ENCODE measurements at places on chromosomes 11 and 22. TPM values are rescaled to one million over a fixed set of nuclear protein-coding genes. Genes with fewer than 3 reads are reported as not detected.

DNA sequence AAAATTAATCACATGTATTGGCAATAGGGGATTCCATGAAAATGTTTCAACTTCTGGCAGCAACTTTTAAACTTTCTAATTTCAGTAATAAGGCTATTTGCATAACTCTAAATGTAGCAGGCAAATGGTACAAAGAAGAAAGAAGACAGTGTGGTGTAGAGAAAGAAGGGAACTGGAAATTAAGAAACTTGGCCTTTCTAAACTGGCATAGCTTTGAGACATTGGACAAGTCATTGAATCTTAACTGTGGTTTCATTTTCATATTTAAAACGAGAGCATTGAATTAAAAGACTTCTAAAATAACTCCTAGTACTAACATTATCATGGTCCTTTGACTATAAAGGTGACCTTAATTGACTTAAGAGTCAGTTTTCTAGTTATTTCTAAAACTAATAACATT lies 125.0 kb downstream of the UVRAG start:
- DNase-seq = no peak

Gene RAB38
- 2.2 TPM for total RNA-seq

- no peak for DNase-seq
These were observed 1870.1 kb downstream of the LRRC4C start for GRCh38 chr11:39589391-39589790.

GRCh38 chr11:25928076-25928475 lies 403.9 kb upstream of the ANO3 start:
- no peak for DNase-seq

DNA sequence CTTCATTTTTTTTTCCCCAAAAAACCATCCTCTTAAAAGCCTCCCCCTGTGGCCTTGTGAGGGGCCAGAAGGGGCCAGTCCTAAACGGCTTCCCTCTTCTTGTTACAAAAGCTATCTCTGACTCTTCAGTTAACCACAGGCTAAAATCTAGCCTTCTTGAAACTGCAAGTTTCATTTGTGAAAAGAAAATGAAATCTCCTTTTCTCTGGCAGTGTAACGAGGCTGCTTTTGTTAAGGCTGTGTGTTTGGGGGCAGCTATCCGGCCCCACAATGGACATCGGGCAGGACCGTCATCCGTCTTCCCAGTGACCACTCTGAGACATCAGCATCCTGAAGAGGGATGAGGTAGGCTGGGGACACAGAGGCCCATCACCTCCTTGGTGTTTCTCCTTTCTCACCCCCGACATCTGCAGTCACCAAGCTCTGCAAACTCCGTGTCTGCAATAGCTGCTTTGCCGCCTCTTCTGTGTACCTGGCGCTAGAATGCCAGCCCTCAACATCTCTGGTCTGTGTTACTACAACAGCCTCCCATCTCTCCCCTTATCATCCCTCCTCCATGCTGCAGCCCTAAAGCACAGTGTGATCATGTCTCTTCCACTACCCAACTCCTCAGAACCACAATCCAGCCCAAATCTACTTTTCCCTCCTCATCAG lies 94.0 kb downstream of the RCN1 start:
- no peak for DNase-seq

DNA sequence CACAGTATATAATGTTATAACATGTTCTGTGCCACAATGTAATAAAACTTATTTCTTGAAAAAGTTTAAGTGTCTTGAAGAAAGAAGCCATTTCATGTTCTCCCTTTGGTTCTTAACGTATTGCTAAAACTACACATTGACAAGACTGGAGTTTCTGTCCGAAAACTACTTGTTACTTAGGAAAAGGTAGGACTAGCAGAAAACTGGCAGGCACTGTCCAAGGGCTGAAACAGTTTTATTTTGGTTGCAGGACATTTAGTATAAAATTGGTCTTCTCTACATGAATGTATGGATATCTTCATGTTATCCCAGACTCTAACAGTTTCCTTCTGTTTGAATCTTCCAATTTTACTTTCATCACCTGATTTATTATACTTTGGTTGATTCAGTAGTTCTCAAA lies 1027.1 kb downstream of the LRRC4C start:
- no peak for DNase-seq

GRCh38 chr11:57377107-57377506 lies 3.8 kb downstream of the PRG3 start:
- DNase-seq = no peak

- peak; percentile 90 for DNase-seq
These were observed 16.0 kb downstream of the TRPM5 start for GRCh38 chr11:2428322-2428795.

DNA sequence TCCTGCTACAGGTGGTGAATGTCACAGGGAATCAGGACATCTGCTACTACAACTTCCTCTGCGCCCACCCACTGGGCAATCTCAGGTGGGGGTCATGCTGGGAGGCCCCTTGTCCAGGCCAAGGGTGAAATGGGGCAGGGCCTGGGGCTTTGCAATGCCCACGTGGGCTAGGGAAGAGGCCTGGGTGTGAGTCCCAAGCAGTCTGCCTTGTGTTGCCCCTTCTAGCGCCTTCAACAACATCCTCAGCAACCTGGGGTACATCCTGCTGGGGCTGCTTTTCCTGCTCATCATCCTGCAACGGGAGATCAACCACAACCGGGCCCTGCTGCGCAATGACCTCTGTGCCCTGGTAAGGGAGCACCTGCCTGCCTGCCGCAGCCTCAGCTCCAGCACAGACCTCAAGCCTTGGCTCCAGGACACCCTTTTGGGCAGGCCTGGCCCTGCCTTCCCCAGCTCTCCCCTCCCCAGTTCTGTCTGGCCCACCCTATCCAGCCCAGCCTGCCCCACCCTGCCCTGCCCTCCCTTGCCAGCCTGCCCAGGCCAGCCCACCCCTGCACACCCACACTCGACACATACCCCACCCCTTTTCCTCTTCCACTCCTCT lies 9.1 kb upstream of the TAGLN start:
- no peak for DNase-seq

Gene MEI1
- total RNA-seq = 60.9 TPM

Measured in T-helper 17 cell (primary cell).